ENCODE measurements at places on chromosomes 16 and 17.

DNA sequence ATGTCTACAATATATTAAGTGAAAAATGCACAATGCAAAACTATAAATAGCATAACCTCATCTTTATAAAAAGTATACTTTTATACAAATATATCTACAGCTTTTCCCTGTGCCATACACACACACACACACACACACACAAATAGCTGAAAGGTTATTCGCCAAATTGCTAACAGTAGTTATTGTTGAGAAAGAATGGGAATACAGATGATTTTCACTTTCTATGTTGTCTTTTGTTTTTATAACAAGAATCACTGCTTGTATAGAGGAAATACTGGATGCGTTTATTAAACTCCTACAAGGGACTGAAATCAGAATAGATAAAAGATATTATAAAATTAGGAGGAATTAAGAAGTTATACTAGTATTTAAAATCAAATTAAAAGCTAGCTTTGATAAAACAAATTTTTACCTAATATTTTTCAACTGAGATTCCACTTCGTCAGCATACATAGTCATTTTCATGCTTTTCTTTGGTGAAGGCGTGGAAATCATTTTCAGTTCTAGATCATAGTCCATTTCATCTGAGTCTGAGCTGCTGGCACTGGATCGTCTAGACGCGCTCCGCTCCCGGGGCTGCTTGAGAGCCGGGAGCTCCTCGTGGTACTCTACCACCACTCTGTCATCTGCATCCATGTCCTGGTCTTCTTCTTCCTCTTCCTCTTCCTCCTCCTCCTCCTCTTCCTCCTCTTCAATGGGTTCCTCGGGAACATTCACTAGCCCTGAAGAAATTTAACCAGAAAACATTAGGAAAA lies 17.0 kb upstream of the ITGAE start:
- no peak for DNase-seq

- DNase-seq, result no peak
These were observed 21.4 kb downstream of the DCUN1D3 start for GRCh38 chr16:20878682-20879147.

GRCh38 chr17:47009759-47010594 lies 30.9 kb upstream of the RPRML start:
- no peak for DNase-seq

DNA sequence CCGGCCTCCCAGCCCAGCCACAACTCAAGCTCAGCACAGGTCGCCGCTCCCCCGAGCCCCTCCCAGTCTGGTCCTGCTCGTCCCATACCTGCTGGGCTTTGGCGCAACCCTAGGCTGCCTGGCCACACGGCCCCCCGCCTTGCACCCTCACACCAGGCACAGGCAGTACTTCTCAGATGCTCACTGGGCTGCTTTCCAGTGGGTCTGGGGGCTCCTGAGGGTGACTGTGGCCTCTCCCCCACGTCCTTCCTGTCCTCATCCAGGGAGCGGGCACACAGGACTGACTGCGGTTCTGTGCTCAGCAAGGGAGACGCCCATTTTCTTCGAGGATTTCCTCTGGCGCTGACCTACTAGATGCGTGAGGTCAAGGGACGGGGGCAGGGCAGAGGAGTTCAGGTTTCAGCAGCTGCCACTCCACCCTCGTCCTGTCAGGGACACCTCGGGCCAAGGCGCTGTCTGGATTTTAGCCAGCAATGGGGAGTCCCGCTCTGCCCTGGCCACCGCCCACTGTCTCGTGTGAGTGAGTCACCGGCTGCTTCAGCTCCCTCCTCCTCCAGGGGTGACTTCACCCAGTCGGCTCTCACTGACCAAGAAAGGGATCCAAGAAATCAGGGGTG lies 115.8 kb downstream of the NPIPB11 start:
- peak; percentile 32 for DNase-seq

DNA sequence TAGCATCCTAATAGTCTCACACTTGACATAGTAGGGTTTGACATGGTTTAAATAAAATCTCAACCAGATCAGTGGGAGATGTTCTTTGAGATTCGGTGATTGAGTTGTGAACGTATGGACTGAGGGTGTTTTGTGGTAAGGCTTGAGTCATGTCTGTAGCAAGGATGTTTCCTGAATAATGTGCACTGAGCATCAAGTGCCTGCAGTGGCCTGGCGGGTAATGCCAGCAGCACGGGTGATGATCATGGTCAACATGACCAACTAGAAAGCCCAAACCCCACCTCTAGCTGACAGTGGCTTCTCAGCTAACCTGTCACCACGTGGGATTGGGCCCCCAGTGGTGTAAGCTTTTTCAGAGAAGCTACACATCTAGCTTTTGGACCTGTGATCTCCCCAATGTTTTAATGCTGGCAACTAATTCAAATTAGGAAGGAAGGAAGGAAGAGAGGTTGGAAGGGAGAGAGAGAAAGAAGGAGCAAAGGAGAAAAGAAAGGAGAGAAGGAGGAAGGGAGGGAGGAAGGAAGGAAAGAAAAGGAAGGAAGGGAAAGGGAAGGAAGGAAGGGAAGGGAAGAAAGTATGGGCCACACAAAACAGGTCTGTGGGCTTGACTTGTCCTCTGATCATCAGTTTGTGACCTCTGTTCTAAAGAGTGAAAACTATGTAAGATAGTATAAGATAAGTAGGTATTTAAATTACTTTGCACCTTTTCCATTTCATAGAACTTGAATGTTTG lies 55.4 kb downstream of the WWOX start:
- no peak for DNase-seq

- DNase-seq, result no peak
These were observed 16.3 kb downstream of the CAVIN1 start for GRCh38 chr17:42406615-42407288.

GRCh38 chr16:47323241-47323640 lies 137.6 kb downstream of the ITFG1 start:
- no peak for DNase-seq

DNA sequence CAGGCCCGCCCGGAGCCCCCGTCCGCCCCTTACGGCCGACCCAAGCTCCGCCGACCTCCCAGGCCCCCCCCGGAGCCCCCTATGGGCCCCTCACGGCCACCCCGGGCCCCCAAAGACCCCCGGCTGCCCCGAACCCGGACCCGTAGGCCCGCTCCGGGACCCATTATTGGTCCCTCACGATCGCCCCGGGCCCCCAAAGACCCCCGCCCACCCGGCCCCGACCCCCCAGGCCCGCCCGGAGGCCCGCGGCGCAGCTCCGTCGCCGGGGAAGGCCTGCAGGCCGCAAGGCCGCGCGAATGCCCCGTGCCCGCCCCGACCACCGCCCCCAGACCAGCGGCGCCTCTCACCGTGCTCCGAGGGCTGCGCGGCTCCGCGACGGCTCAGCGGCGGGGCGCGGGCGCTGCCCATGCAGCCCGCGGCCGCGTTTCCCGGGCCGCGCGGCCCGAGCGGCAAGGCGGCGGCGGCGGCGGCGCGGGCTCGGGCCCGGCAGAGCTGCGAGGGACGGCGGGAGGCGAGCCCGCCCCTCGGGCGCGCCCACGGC lies 393 bp downstream of the ANKRD11 start:
- no peak for DNase-seq

DNA sequence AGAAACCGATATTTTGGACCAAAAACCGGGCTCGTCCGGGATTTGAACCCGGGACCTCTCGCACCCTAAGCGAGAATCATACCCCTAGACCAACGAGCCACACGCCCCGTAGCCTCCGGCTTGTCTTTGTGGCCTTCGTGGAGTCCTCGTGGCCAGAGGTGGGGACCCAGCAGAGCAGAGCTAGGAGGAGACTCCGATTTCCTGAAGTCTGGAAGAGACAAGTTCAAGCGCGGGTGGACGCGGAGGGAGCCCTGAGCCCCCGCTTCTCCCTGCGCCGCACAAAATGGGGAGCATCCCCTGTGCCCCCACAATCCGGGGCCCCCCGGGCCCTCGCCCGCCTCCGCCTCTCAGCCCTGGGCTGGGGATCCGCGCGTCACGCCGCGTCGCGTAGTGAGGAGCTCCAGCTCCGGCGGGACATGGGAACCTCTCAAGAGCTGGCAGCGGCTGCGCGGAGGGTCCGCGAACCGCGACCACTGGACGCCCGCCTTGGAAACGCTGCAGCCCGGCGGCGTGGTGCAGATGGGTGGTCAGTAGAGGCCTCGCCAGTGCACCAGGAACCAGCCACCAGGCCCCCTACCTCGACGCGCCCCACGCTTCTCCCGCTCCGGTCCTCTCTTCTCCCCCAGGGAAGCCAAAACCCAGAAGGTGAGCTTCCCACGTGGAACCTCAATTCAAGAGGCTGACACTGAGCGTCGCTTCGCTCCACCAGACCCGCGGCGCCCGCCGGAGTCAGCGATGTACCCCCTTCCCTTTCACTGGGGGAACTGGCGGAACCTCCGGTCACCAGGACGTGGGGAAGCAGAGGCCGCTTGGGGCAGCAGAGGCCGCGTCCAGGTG lies 5.2 kb upstream of the OR1F1 start:
- no peak for DNase-seq
